ENCODE measurements at places on chromosomes 5 and 9. TPM values are rescaled to one million over a fixed set of nuclear protein-coding genes. Genes with fewer than 3 reads are reported as not detected.

The PCDHA12 gene
- total RNA-seq: not detected

The OLFML2A gene
- 1.1 TPM for total RNA-seq

The C9orf152 gene
- not detected for total RNA-seq

DNA sequence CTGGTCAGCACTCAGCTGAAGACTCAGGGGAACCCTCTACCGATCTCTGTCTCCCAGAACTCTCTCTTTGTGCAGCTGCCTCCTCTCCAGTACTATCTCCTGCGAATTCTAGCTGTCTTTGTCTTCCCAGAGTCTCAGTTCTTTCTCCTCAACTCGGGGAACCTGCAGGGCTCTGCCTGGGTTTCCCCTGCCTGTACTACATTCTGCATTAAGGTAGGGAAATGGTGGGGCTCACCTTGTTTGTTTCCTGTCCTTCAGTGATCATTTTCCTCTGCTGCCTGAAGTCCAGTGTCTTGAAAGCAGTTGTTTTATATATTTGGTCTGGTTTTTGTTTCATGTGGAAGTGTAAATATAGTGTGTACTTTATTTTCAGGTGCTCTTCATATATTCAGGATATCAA is 43.1 kb upstream of the IGFBPL1 start:
- H3K4me1 ChIP-seq: no peaks in the 10 kb centered on the region
- H3K4me3 ChIP-seq: no peak overlapping the region
- H3K27me3 ChIP-seq: peaks cover 7% of the 10 kb centered on the region
- no peak overlapping the region for H3K27ac ChIP-seq

The KIF4B gene
- total RNA-seq: 0.44 TPM

DNA sequence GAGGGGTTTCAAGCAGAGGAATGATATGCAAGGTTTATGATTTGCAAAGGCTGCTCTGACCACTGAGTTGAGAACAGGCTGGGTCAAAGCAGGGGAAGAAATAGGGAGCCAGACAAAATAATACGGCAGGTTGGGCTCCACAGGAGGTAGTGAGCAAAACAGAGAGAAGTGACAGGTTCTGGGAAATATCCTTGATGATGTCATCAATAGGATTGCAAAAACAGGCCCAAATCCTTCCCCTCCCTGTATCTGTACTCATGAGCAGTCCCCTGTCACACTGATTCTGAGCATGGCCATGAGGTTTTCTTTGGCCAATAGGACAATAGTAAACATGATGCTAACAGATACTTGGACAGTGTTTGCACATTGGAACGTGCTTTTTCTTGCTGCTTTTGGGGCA is 471.8 kb upstream of the BRINP1 start:
- H3K36me3 ChIP-seq: no peaks in the 10 kb centered on the region
- H3K27me3 ChIP-seq: no peaks in the 10 kb centered on the region
- H3K4me1 ChIP-seq: no peaks in the 10 kb centered on the region

The JAK2 gene
- 10.3 TPM for total RNA-seq

GRCh38 chr9:86672966-86673365 is 274.3 kb downstream of the GAS1 start:
- no peak overlapping the region for H3K27ac ChIP-seq
- H3K4me3 ChIP-seq: no peak overlapping the region
- H3K27me3 ChIP-seq: no peaks in the 10 kb centered on the region

Data from endothelial cell of umbilical vein (primary cell).